ENCODE measurements at places on chromosomes 16 and 17. TPM values are rescaled to one million over a fixed set of nuclear protein-coding genes. Genes with fewer than 3 reads are reported as not detected.

TEDC2 gene
- total RNA-seq, result 61.6 TPM

ABCC11 gene
- not detected for total RNA-seq

VWA3A gene
- not detected for total RNA-seq

SHISA6 gene
- 1.1 TPM for total RNA-seq

SLFN13 gene
- total RNA-seq, result 20.8 TPM

SRCIN1 gene
- total RNA-seq, result 11.1 TPM

CNTNAP4 gene
- not detected for total RNA-seq

HSPB9 gene
- 0.57 TPM for total RNA-seq

PRSS33 gene
- total RNA-seq, result 0.44 TPM

GFOD2 gene
- total RNA-seq, result 29.5 TPM

OTOP3 gene
- total RNA-seq, result not detected

SOX8 gene
- total RNA-seq, result 10.9 TPM

YPEL2 gene
- total RNA-seq, result 3.1 TPM

ZC3H18 gene
- 61.8 TPM for total RNA-seq

- peak; percentile 33 for DNase-seq
Measured at GRCh38 chr17:76213491-76213890, 26.8 kb downstream of the RNF157 start.

GRCh38 chr17:78272181-78272913 lies 40.9 kb downstream of the TMEM235 start:
- peak; percentile 67 for DNase-seq

GRCh38 chr17:28295677-28296578 lies 23.1 kb upstream of the TMEM97 start:
- no peak for DNase-seq

- peak; percentile 70 for DNase-seq
Measured at GRCh38 chr16:71626858-71627213, 852 bp downstream of the MARVELD3 start.

GRCh38 chr17:74342224-74342623 lies 16.2 kb downstream of the KIF19 start:
- DNase-seq, result no peak

DNA sequence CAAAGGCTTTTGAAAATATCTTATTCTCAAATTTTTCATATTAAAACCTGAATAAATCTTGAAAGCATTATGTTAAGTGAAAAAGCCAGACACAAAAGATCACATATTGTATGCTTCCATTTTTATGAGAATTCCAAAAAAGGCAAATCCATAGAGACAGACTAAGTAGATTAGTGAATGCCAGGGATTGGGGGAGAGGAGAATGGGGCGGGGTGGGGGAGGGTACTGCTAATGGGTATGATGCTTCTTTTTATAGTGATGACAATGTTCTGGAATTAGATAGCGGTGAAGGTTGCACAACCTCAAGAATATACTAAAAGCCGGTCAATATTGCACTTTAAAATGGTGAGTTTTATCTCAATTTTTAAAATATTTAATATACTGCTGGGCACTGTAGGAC lies 44.0 kb downstream of the XPO6 start:
- DNase-seq, result no peak

DNA sequence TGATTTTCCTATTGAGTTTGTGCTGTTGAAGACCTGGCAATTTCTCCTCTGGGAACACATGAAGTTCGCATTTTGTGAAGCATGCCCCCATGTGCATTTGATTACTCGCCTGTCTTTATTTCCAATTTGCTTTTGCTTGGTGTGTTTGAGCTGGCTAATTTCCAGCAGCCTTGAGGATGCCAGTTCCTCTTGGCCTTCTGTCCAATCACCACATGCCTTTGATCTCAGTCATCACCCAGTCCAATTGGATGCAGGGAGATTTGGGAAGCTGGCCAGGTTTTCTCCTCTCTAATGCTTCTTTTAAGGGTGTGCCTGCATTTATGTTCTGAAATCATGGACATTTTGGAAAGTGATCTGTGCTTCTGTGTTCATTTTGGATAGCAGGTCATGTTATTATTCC lies 3.8 kb upstream of the TMEM100 start:
- DNase-seq, result no peak

DNA sequence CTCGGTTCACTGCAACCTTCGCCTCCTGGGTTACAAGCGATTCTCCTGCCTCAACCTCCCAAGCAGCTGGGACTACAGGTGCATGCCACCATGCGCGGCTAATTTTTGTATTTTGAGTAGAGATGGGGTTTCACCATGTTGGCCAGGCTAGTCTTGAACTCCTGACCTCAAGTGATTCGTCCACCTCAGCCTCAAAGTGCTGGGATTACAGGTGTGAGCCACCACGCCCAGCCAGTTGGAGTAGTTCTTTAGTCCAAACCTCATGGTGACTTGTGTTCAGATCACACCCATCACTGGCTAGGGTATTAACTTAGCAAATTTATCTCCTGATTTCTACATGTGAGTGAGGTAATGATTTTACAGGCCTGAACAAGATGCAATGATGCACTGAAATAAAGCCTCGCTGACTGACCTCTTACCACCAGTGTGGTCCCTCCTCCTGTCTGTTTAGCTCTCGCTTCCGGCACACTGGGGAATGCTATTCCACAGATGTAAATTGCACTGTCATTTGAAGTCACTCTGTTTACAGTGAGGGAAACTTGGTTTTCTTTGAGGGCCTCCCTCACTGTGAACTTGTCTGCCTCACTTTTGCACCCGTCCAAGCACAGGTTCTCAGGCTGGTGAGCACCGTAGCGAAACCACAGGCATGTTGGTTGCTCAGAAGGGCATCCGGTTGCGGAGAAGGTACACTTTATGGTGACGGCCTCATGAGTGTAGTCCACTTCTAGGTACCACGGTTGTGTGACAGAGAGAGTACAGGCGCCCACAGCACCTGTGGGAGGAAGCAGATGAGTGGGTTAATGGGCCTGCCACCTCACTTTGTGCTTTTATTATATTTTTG lies 5.5 kb downstream of the IGSF6 start:
- DNase-seq, result no peak

- no peak for DNase-seq
Measured at GRCh38 chr17:44548376-44549230, 8.7 kb upstream of the FZD2 start.

- peak; percentile 23 for DNase-seq
Measured at GRCh38 chr17:19546289-19547065, 12.8 kb downstream of the SLC47A1 start.

GRCh38 chr17:74862108-74862901 lies 2.6 kb upstream of the GRIN2C start:
- DNase-seq, result peak; percentile 91

- no peak for DNase-seq
Measured at GRCh38 chr16:4976079-4976478, 17.9 kb downstream of the SEC14L5 start.

GRCh38 chr17:82029990-82030469 lies 1.4 kb upstream of the RAC3 start:
- no peak for DNase-seq

DNA sequence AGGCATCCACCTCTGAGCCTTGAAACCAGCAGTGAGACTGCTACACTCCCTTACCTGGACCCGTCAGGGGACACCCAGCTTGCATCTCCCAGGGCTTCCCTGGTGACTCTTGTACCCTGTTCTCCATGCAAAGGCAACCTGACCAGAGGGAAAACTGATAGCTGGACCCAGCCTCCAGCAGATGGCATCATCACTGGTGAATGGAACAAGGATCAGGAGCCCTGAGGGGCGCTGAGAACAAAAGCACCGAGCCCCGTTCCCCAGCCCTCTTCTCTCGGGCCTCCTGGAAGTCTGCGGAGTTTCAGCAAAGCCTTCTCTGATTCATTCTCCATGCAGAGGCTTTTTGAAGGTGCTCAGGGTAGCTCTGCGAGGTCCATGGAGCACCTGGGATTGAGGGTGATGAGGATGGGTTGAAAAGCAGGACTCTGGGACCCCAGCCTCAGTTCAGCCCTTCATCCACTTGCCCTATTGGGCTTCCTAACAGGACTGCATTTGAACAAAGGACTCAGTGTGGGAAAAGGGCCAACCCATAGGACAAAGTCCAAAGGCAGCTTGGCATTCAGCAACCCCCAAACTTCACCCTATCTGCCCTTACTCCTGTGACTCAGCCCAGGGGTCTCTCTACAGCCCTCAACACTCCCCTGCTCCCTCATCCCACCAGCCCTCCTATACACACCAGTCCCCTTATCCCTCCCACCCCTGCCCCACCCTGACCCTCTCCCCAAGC lies 45.0 kb upstream of the LHX1 start:
- no peak for DNase-seq

GRCh38 chr17:77923776-77924513 lies 34.6 kb upstream of the TNRC6C start:
- no peak for DNase-seq

DNA sequence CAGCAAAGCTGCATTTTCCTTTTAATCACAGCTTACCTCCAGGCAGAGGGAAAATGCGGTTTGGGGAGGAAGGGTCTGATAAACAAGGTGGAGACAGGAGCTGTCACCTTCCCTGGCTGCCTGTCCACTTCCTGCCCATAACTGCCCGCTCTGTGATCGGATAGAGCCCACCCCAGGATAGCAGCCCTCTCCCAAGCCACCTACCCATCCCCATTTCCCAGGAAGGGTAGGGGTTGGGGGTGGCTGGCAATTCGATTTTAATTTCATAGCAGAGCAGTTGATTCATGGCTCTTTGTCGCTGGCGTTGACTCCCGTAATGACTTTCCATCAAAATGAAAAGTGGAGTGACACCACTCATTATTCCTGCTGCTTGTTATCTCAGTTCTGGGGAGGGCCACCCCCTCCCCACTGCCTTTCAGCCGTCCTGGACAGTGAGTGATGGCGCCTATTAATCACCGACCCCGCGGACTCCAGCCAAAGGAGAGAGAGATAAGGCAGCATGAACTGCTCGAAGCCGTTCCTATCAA lies 11.2 kb downstream of the CDK5RAP3 start:
- DNase-seq, result no peak

DNA sequence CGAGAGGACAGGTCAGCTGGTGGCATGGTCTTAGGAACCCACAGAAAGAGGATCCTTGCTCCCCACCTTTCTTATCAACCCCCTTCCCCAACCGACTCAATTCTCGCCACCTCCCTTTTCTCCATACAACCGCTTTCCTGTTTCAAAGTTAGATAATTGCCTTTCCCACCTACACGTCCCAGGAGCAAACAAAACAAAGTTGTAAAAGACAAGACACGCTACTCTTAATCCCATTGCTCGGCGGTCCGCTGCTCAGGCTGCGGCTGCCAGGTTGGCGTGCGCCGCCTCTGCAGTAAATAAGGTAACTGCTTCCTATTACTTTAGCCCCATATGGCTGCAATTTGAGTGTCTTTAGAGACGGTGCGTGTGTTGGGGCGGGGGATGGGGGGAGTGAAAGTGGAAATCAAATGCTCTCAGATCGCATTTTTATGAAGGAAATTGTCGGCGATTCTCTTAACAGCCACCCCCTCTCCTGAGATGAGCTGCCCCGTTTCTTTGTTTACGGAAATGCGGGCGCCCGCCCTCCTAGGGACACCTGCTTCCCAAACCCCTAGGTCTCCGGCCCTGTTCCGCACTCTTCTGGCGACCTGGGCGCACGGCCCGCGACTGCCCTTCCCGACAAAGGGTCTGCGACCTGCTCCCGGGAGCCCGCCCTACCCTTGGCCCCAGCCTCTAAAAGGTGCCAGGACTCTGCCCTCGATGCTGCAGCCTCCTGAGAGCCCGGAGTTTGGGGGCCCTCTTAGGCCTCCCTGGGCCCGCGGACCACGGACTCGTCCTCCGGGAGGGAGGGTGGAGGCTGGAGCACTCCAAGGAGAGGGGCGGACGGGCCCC lies 3.7 kb upstream of the CBX8 start:
- peak; percentile 77 for DNase-seq

- no peak for DNase-seq
Measured at GRCh38 chr17:6551356-6551755, 5.0 kb downstream of the PITPNM3 start.

GRCh38 chr16:3444032-3444388 lies 530 bp downstream of the NAA60 start:
- DNase-seq, result no peak

GRCh38 chr16:74169687-74170376 lies 126.8 kb upstream of the PSMD7 start:
- DNase-seq, result no peak

GRCh38 chr16:11392041-11392581 lies 46.9 kb downstream of the RMI2 start:
- DNase-seq, result no peak

DNA sequence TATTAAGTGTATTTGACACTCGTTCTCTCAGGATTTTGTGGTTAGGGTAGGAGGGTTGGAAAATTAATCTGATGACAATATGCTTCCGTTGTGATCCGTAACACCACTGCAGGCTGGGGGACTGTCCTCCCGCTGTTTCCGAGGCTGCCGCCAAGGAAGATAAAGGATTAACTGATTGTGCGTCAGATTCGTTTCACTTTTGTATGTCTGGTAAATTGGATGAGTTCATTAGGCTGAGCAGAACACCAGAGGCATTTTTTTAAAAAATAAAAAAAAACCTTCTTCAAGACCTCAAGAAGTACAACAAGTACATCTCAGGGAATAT lies 486.7 kb upstream of the SALL1 start:
- no peak for DNase-seq

GRCh38 chr16:88375996-88376834 lies 6.5 kb upstream of the ZNF469 start:
- peak; percentile 10 for DNase-seq

- DNase-seq, result no peak
Measured at GRCh38 chr16:30131869-30132475, 9.0 kb upstream of the MAPK3 start.

- no peak for DNase-seq
Measured at GRCh38 chr17:50095626-50096037, 481 bp downstream of the PDK2 start.

DNA sequence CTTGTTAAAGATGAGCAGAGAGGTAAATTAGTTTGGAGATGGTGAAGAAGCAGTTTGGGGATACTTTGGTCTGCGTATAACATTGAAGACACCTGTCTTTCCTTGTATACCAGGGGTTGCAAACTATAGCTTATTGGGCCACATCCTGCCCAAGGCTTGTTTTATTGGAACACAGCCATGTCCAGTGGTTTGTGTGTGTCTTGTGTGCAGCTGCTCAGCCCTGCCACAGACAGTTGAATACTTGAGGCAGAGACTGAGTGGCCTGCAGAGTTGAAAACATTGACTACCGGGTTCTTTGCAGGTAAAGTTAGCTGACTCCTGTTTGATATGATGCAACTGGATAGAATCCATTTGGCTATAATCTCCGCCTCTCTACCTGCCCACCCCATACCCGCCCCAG lies 224.4 kb downstream of the PRKCA start:
- DNase-seq, result no peak

GRCh38 chr16:53803451-53803850 lies 99.5 kb downstream of the FTO start:
- DNase-seq, result no peak
